A549 treated with ZK216348 at 1 μM for 4 hours (cell line): ENCODE measurements at places on chromosomes 7 and 10. TPM values are rescaled to one million over a fixed set of nuclear protein-coding genes. Genes with fewer than 3 reads are reported as not detected.

TACC2 gene
- 78.9 to 86.3 TPM (median 82.2 TPM) in 5 replicates for total RNA-seq

UCMA gene
- total RNA-seq: not detected in 5 replicates

NACAD gene
- total RNA-seq: 0.14 to 0.39 TPM (median 0.35 TPM) in 5 replicates

ABCB1 gene
- 0.09 TPM in 1 of 5 replicates, not detected in the others for total RNA-seq

ARHGAP22 gene
- 3.1 to 4.7 TPM (median 4.0 TPM) in 5 replicates for total RNA-seq

OPN4 gene
- total RNA-seq: not detected in 5 replicates

CPA2 gene
- total RNA-seq: 0.18 to 0.28 TPM in 2 of 5 replicates, not detected in the others

KLF14 gene
- total RNA-seq: not detected in 5 replicates

VPS37D gene
- total RNA-seq: 2.6 to 7.3 TPM (median 5.4 TPM) in 5 replicates

ITIH5 gene
- total RNA-seq: 0.08 to 0.24 TPM (median 0.11 TPM) in 4 of 5 replicates, not detected in the other

AIFM2 gene
- total RNA-seq: 25.6 to 36.5 TPM (median 35.3 TPM) in 5 replicates

AKR1E2 gene
- 7.5 to 7.9 TPM (median 7.5 TPM) in 5 replicates for total RNA-seq

HMX2 gene
- 0.20 to 0.25 TPM (median 0.22 TPM) in 3 of 5 replicates, not detected in the others for total RNA-seq

TMEM176A gene
- not detected in 5 replicates for total RNA-seq

ATOH7 gene
- 0.18 to 0.31 TPM (median 0.22 TPM) in 5 replicates for total RNA-seq

GPER1 gene
- 0.39 to 0.95 TPM (median 0.86 TPM) in 5 replicates for total RNA-seq

NKX1-2 gene
- 0.07 TPM in 1 of 5 replicates, not detected in the others for total RNA-seq

TMEM184A gene
- 6.8 to 14.2 TPM (median 11.3 TPM) in 5 replicates for total RNA-seq

RELN gene
- 0.01 TPM in 1 of 5 replicates, not detected in the others for total RNA-seq

GPR15LG gene
- not detected in 5 replicates for total RNA-seq

HECW1 gene
- total RNA-seq: 12.5 to 16.8 TPM (median 13.5 TPM) in 5 replicates

SDHAF3 gene
- total RNA-seq: 17.6 to 58.5 TPM (median 19.2 TPM) in 5 replicates

NDUFB8 gene
- total RNA-seq: 233 to 319 TPM (median 265 TPM) in 5 replicates

ELAPOR2 gene
- total RNA-seq: not detected in 5 replicates

CLDN4 gene
- 2.5 to 7.0 TPM (median 5.0 TPM) in 5 replicates for total RNA-seq

SPDYE2 gene
- total RNA-seq: not detected in 5 replicates

FAM25A gene
- total RNA-seq: not detected in 5 replicates

DPP6 gene
- not detected in 5 replicates for total RNA-seq

CDH23 gene
- 1.4 to 3.9 TPM (median 2.5 TPM) in 5 replicates for total RNA-seq

ETV1 gene
- 2.2 to 3.2 TPM (median 2.4 TPM) in 5 replicates for total RNA-seq

ANKRD30A gene
- 0.33 to 1.0 TPM (median 0.80 TPM) in 5 replicates for total RNA-seq

FGFBP3 gene
- 1.7 to 3.2 TPM (median 2.5 TPM) in 5 replicates for total RNA-seq

AZGP1 gene
- total RNA-seq: 0.31 TPM in 1 of 5 replicates, not detected in the others
